Activated CD4-positive, alpha-beta memory T cell treated with anti-CD3 and anti-CD28 coated beads for 36 hours (primary cell): ENCODE measurements at places on chromosomes 2 and 18. TPM values are rescaled to one million over a fixed set of nuclear protein-coding genes. Genes with fewer than 3 reads are reported as not detected.

IL1A gene
- 15.7 TPM for total RNA-seq

INHBB gene
- total RNA-seq: not detected

RAB1A gene
- 84.5 TPM for total RNA-seq

TXNDC9 gene
- 29.6 TPM for total RNA-seq

SLC4A1AP gene
- 26.5 TPM for total RNA-seq

PDIA6 gene
- total RNA-seq: 176 TPM

ELOA2 gene
- not detected for total RNA-seq

CBLN2 gene
- total RNA-seq: not detected

IL1RL1 gene
- 1.3 TPM for total RNA-seq

SCN1A gene
- not detected for total RNA-seq

RIT2 gene
- not detected for total RNA-seq

ANO7 gene
- total RNA-seq: 2.1 TPM

NDUFS1 gene
- total RNA-seq: 79.2 TPM

OR6B2 gene
- total RNA-seq: not detected

CXCR4 gene
- 139 TPM for total RNA-seq
